ENCODE measurements at places on chromosomes 3 and 15.

- DNase-seq: no peak
Measured at GRCh38 chr3:6099458-6100075, 761.3 kb upstream of the GRM7 start.

GRCh38 chr3:110413807-110414748 lies 657.5 kb upstream of the NECTIN3 start:
- DNase-seq: no peak

DNA sequence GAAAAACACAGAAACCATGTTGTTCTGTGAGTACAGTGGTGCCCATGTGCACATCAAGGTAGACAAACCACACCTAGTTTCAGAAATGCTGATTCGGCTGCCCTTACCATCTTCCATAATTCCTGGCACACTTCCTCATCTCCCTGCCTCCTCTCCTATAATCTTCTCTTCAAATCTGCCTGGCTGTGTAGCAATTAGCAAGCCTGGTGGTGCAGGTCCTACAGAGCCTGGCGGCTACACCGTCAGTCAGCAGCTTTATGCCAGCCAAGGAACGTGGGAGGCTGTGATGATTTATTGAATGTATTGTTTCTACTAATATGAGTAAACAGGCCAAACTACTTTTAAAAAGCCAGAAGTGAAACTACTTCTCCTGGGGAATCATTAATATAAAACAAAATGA lies 106.8 kb downstream of the SEMA6D start:
- no peak for DNase-seq

DNA sequence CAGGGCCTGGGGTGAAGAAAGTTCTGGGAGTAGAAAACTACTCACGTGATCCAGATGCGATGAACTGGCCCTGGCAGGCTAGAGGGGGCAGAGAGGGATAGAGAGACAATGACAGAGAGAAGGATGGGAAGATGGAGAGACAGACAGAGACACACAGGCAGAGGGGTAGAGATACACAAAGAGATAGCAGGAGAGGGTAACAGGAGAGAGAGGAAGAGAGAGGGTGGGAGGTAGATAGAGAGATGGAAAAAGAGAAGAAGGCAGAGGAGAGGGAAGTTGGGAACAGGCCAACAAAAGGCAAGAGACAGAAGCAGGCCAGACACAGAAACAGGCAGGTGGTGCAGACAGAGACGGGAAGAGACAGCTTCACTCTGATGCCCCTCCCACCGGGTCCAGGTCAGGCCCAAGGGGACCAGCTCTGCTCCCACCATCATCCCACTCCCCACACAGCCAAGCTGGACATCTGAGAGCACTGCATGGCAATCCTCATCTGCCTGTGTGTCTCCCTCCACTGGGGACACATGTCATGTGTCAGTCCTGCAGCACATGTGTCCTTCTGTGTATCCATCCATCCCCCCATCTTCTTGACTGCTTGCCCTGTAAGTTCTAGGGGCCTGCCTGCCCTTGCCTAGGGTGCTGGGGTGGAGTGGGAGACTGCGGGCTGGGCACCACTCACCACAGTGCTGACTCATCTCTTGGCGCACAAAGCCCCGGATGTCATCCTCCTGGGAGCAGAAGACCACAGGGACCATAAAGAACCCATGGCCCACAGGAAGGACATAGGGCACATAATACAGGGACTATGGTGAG lies 2.2 kb upstream of the UCN2 start:
- no peak for DNase-seq

DNA sequence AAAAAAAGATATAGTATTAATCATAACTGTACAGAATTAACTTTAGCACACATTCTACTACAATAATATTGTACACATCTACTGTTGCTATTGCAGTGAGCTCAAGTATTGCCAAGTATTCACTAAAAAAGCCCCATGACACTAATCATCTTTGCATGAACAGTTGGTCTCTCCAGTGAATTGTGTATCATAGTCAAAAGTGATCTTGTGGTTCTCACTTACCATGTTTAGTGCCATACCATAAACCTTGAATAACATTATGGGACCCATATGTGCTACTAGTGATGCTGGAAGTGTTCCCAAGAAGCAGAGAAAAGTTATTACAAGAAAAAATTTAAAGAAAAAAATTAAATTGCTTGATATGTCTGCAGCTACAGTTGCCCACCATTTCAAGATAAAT lies 177.1 kb downstream of the PCCB start:
- no peak for DNase-seq

- no peak for DNase-seq
Measured at GRCh38 chr15:36999778-37000177, 100.6 kb downstream of the MEIS2 start.

GRCh38 chr15:48965972-48966371 lies 2.3 kb upstream of the SHC4 start:
- no peak for DNase-seq

DNA sequence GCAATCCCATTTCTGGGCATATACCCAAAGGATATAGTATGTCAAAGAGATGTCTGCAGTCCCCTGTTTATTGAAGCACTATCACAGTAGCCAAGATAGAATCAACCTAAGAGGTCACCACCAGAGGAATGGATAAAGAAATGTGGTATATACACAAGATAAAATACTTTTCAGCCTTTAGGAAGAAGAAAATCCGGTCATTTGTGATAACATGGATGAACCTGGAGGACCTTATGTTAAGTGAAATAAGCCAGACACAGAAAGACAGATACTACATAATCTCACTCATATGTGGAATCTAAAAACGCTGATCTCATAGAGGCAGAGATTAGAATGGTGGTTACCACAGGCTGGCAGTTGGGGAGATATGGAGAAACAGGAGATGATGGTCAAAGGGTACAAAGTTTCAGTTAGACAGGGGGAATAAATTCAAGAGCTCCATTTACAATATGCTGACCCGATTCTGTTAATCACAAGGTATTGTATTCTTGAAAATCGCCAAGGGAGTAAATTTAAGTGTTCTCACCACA lies 195.8 kb downstream of the MTHFS start:
- DNase-seq: no peak

DNA sequence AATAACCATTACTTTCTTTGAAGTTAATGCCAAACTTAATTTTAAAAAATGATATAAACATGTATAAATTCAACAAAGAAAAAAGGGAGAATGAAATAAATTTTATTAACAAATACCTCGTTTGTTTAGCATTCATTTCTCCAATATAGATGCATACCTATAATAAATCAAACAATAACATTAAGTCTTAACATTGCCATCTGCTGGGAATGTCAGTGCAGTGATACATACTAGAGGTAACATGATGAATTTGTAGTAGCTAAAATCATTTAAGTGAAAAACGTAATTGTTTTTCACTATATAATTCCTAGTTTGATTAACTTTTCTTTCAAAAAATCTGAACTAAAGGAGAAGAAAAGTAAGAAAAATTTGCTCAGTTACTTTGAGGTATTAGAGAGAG lies 340.2 kb upstream of the CBLB start:
- DNase-seq: no peak

DNA sequence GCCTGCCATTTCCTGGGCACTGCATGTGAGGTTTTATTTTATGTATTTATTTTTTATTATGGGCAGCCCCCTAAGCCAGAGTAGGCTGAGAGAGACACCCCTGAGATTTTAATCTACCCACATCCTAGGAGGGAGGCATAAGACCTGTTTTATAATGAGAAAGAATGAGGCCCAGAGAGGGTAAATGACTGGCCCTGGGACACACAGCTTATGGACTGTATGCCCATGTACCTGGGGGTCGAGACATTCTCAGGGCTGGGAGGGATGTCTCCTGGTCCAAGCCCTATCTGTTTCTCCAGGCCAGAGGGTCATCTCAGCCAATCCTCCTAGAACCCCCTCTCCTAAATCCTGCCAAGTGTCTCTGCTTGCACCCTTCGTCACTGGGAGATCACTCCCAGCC lies 6.1 kb downstream of the PLXND1 start:
- DNase-seq: no peak

DNA sequence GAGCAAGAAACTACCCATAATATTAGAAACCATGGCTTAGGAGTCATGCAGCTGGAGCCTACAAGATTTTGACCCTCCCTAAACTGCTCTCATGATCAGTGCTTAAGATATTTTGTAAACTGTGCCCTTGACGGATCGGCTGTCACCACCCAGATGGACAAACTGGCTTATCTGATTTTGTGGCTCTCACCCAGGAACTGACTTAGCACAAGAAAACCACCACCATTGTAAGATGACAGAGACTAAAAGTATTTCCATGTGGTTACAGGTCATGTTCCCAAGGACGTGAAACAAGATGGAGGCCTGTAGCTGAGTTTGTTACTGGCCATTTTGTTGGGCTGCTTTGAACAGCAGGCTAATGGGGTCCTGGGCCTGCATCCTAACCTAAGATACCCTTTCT lies 940.9 kb downstream of the OTOL1 start:
- no peak for DNase-seq

DNA sequence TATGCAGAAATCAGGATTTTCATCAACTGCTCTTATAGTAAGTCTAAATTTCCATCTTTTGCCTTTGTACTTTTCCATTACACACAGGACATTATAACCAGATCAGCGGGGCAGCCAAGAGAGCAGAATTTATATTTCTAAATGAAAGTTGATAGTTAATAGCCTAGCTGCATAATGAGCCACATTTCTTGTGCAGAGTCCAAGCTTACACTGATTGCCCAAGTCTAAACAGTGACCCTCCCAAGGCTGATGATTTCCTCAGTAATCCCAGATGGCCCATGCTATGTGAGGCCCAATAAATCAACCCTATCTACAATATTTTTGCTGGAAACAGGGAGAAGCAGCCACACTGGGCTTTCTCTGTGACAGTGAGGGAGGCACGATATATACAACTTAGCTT lies 475.8 kb upstream of the KCNMB2 start:
- DNase-seq: no peak

GRCh38 chr3:183253528-183254486 lies 754 bp downstream of the B3GNT5 start:
- DNase-seq: no peak

GRCh38 chr3:95705786-95706418 lies 1108.5 kb upstream of the EPHA6 start:
- DNase-seq: no peak

GRCh38 chr3:14627815-14628214 lies 23.7 kb upstream of the CCDC174 start:
- no peak for DNase-seq

GRCh38 chr3:53202331-53203015 lies 41.5 kb downstream of the PRKCD start:
- DNase-seq: no peak

DNA sequence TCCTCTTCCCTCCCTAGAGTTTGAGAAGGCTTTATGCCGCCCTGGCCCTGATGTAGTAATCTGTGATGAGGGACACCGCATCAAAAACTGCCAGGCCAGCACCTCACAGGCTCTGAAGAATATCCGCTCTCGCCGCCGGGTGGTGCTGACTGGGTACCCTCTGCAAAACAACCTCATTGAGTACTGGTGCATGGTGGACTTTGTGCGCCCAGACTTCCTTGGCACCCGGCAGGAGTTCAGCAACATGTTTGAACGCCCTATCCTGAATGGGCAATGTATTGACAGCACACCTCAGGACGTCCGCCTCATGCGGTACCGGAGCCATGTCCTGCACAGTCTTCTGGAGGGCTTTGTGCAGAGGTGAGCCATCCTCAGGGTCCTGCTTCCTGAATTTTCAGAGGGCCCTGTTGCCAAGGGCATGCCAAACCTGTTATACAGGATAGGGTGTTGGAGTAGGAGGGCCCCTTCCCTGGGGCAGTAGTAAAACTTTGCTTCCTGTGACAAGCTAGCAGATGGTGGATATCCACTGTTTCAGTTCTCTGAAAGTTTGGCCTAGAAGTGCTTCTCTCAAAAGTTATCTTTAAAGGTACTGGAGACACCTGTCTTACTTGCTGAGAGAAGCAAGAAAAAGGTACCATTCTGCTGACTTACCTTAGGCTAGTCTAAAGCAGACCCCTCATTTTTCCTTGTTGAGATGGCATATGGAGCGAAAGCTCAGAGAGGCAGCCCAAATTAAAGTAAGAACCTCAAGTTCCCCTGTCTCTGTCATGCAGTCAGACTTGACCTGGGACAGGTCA lies 33.7 kb upstream of the TEX264 start:
- DNase-seq: no peak

GRCh38 chr15:76162784-76163456 lies 103.1 kb downstream of the TMEM266 start:
- no peak for DNase-seq

DNA sequence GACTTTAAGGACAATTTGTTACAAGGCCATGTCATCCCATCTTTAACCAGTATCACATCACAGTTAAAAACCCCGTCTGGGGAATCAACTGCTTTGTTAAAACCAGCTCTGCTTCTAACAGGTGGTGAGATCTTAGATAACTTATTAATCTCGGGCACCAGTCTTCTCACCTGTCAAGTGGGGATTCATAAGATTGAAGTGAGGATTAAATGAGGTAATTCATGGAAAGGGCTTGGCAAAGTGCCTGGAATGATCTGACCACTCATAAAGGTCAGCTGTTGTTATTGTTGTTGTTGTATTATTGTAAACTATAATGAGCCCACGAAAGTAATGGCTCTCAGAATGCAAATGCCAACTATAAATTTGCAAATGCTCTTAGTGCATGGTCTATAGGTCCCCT lies 30.1 kb upstream of the SLC24A5 start:
- DNase-seq: no peak

- DNase-seq: no peak
Measured at GRCh38 chr15:60803059-60803458, 324.1 kb upstream of the ICE2 start.

DNA sequence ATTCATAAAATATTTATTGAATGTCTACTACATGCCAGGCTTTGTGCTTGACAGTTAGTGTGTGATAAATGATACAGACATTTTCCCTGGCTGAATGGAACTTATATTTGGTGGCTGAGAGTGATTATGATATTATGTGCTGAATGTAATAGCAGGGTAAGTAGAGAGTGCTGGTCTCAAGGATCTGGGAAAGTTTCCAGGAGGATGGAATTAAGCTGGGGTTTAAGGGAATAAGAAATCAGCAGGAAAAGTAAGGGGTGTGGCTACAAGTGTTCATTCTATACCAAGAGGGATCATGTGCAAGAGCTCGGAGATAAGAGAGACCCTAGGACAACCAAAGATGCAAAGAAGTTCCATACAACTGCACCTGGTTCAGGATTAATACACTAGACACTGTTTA lies 500.1 kb upstream of the CFAP20DC start:
- no peak for DNase-seq

- DNase-seq: no peak
Measured at GRCh38 chr3:37785736-37786135, 75.9 kb upstream of the CTDSPL start.

- no peak for DNase-seq
Measured at GRCh38 chr3:23723930-23724329, 81.8 kb upstream of the UBE2E1 start.

- DNase-seq: no peak
Measured at GRCh38 chr3:159854500-159855124, 134.0 kb upstream of the IL12A start.

DNA sequence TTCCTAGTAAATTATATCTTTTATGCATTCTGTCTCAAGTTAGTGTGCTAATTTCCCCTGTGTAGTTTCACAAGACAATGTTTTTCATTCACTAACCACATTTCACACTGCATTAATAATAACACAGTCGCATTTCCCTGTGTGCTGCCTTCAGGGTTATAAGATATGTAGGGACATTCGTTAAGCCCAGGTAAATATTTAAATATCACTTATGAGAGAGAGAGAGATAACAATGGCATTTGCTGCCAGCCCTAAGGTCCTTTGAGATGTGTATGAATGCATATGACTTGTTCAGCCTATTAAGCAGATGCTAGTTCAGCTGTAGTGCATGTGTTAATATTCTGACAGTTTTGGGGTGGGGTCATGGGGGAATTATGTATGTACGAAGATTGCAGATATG lies 876.7 kb downstream of the NAALADL2 start:
- DNase-seq: no peak

All from activated CD8-positive, alpha-beta memory T cell treated with anti-CD3 and anti-CD28 coated beads for 1 hour (primary cell).